Glutamatergic neuron (in vitro differentiated cells): ENCODE measurements at places on chromosomes 2 and 18. TPM values are rescaled to one million over a fixed set of nuclear protein-coding genes. Genes with fewer than 3 reads are reported as not detected.

Gene CPO
- not detected for total RNA-seq

Gene PTRHD1
- total RNA-seq: 25.2 TPM

Gene AKAIN1
- total RNA-seq: 14.1 TPM

Gene OTX1
- 0.15 TPM for total RNA-seq

Gene FABP1
- not detected for total RNA-seq

Gene ITGA4
- total RNA-seq: 5.4 TPM

Gene ABCG5
- total RNA-seq: not detected

Gene DSEL
- total RNA-seq: 12.2 TPM

Gene TRMT61B
- 17.5 TPM for total RNA-seq

DNA sequence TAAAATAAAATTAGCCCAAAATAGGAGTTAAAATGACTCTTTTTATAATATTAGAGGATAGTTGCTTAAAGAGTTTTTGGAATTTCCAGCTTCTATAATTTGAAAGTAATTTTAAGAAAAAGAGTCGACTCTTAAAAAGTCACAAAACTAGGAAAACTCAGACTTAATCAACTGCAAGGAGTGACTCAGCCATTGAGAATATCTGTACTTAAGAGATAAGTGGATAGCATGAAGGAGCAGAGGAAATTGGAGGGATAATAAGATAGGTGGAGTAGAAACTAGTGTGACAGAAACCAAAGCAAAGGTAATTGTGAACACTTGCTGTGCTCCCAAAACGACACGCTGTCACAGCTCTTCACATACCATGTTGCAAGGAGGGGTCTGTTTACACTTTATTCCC is 8.4 kb downstream of the RSAD2 start:
- DNase-seq: no peak

GRCh38 chr2:160301420-160301819 is 101.3 kb upstream of the ITGB6 start:
- DNase-seq: no peak

DNA sequence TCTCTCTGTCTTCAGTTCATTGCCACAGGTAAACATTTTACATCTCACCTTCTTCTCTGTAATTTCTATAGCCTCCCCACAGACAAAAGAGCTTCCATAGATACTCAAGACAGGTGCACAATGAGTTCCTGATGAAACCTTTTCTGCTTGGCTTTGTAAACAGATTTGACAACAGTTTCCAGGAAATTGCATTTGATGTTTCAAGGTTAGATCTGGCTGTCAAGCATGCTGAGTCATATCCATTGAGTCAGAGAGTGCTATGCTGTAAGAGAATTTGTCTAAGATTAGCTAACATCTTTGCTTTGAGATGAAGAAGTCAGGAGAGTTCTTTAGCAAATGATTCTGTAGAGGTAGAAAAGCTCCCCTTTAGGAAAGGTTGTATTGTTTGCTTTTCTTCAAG is 40.6 kb upstream of the MAP2 start:
- no peak for DNase-seq

- no peak for DNase-seq
Measured at GRCh38 chr2:8352296-8352695, 329.6 kb upstream of the ID2 start.

DNA sequence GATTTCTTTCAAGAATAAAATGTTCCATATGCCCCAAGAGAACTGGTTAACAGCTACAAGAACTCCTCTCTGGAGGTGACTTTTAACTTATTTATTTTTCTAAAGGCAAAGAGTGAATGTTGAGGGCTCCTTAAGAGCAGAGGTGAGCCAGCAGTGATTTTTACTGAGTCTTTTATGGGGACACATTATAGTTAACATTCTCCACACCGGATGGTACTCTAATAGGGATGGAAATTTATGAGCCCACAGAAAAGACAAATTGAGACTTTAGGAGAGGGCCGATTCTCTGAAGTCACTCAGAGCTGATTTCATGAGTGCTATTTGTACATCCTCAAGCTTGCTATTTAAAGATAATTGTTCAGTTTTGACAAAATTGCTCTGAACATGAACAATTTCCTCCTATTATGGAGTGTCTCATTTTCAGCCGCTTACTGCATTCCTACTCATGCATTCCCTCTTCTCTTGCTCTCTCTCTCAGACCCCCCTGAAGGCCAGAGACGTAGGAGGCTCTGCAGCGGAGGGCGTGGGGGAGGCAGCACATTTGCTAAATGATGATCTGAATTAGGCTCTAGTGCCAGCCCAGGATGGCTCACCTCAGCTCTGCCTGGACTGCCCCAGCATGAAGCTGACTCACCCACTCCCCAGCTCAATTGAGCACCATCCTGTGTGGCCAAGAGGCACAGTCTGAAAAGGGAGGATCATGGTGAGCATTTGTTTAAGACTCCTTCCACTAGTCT is 5.9 kb upstream of the RPL37A start:
- DNase-seq: no peak

- no peak for DNase-seq
Measured at GRCh38 chr2:8590938-8591337, 90.9 kb upstream of the ID2 start.

GRCh38 chr2:62741954-62742722 is 36.6 kb downstream of the EHBP1 start:
- DNase-seq: no peak

DNA sequence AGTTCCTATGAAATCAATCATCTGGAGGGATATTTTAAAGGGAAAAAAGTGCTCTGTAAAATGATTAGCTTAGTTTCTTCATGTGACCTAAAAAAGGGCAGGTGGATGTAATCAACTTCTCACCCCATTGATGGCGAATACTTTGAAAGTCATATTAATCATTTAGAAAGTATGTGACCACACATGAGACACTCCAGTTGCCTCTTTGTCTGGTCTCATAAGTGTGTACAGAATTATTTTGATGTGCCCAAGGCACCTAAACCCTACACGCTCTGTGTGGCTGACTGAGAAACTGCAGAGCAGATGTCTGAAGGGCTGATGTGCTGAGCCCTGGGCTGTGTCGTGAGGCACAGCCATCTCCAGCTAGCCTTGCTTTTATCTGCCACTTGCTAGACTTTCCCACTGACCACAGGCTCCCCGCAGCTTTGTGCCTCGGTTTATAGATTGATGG is 26.9 kb downstream of the SGPP2 start:
- DNase-seq: peak; percentile 18

GRCh38 chr2:74498500-74499266 is 720 bp downstream of the LBX2 start:
- DNase-seq: peak; percentile 34

- DNase-seq: no peak
Measured at GRCh38 chr2:178229927-178230326, 35.6 kb downstream of the OSBPL6 start.

- no peak for DNase-seq
Measured at GRCh38 chr2:217206016-217206725, 346.3 kb upstream of the TNP1 start.

- DNase-seq: no peak
Measured at GRCh38 chr18:58177896-58178470, 134.0 kb downstream of the NEDD4L start.

DNA sequence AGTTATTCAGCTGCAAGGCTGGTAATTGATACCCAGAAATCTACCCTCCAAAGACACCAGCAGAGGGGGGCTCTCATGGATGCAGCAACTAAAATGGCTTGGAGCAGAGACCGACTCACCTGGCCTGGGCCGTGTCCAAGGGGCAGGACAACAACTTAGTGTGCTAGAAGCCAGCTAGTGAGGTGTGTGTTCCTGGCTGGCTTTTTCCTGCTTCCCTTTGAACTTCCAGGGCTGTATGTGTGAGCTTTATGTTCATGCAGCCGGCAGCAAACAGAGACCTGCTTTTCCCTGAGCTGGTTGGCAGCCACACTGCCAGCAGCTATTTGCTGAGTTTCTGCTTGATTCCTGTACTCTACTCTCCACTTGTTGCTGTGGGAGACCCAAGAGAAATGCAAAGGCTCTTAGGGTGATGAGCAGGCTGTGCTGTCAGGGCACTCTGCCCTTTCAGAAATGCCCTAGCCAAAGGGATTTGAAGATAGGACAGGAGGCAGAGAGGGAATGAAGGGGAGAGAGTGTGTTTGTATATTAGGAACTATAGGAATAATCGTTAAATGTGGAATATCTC is 23.7 kb upstream of the GRP start:
- no peak for DNase-seq
